ENCODE measurements at places on chromosomes 1 and 21.
A peak's percentile ranks its signal among the peaks of the same experiment; 100 is the strongest.

DNA sequence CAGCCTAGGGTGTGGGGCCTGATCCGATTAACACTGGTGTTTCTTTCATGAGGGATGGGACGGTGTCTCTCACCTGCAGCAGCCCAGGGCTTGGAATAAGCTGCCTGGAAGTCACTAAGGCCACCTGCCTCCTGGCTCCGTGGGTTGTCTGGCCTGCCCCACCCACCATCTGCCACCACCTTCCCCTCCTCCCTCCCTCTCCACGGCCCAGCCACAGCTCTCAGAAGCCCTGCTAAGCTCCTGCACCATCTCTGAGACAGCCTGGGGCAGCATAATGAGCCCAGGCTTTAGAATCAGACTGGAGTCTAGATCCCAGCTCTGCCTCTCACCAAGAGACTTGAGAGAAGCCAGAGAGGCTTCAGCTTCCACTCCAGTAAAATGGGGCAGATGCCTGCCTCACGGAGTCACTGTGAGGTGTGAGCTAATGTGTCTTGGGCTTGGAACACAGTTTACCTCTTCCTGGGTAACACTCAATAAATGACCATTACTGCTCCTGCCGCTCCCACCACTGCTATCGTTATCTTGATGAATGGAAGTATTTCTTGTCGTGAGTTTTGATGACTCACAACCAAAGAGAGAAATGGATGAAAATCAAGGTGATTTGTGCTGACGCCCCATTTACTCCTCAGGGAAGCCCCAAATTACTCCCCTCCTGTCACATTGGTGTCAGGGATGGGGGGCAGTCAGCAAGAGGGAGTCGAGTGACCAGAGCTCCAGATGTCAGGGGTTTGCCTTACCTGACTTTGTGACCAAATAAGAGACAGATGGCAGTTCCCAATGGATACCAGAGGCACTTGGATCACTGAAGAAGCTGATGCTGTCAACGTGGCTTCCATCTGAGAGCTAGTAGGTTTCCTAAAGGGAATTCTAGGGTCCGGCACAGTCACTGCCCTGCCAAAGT, 23.5 kb upstream of the C1QA start:
- no peak for DNase-seq

GRCh38 chr1:218817691-218818465, 355.8 kb upstream of the LYPLAL1 start:
- DNase-seq: no peak

GRCh38 chr1:222757646-222758268, 20.8 kb downstream of the FAM177B start:
- DNase-seq: no peak

DNA sequence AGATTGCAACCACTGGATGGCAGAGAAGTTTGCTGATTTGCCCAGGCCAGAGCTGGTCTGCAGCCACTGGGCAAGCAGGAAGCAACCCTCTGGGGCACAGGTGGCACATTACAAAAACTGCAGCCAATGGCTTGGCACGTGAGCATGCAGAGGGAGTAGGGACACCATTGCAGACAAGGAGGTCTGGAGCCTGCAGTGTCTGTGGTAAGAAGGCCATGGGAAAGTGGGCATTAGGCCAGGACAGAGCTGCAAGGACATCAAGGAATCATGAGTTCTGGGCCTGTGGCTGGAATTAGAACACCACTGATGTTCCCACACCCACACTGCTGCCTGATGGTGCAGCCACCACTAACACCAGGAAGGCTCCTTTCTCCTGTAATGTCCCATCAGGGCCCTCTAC, 113.0 kb downstream of the TSEN15 start:
- DNase-seq: no peak

GRCh38 chr21:42369821-42370220, 3.5 kb upstream of the TFF1 start:
- no peak for DNase-seq

- no peak for DNase-seq
These were observed 428.1 kb downstream of the PRDM2 start for GRCh38 chr1:14128096-14128495.

DNA sequence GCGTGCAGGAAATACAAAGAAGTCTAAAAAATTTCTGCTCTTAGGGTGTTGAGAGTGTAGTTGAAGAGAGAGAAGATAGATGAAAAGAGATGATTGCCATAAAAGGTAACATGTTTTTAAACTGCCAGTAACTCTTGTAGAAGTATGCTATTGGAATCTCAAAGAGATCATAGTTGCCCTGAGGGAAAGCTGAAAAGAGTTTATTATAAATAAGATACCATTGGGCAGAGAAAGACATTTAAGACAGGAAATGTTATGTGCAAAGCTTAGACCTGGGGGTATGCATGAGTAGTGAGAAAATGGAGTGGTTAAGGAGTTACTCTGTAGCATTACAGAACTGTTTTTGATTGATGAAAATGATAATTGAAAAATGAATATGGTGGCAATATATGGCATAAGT, 17.6 kb downstream of the GABPA start:
- no peak for DNase-seq

- DNase-seq: no peak
These were observed 139.1 kb downstream of the FMN2 start for GRCh38 chr1:240230816-240231215.

DNA sequence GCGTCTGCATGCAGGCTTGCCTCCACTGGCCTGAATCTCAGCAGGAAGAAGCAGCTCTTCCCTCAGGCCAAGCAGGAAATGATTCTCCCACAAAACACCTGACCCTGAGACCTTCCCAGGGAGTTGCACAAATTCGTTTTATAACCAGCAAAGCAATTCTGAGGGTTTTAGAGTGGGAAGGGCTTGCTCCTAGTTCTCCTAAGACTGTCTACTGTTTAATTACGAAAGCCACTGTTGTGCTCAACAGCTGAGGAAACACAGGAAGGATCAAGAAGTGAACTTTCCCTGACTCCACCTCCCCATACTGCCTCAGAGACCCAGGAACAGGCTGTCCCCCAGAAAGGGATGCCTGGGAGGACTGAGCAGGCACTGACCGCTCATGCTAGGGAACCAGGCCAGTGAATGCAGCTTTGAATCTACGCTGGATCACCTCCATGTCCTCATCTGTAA, 37.0 kb upstream of the PUM1 start:
- no peak for DNase-seq

DNA sequence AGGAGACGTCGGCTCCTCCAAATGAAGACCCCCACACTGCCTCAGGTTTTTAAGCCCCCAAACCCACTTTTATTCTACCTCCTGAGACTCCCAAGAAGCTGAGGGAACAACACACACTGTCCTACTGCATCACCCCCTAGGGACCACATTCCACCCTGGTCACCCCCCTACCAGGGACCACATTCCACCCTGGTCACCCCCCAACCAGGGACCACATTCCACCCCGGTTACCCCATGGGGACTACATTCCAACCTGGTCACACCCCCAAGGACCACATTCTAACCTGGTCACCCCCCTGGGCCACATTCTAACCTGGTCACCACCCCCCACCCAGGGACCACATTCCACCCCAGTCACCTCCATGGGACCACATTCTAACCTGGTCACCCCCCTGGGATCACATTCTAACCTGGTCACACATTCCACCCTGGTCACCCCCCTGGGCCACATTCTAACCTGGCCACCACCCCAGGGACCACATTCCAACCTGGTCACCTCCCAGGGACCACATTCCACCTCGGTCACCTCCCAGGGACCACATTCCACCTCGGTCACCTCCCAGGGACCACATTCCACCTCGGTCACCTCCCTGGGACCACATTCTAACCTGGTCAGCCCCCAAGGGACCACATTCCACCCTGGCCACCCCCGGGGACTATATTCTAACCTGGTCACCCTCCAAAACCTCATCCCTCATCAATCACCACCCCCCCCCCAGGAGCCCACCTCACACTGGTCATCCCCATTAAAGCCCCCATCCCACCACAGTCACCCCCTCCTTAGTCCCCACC, 587.6 kb downstream of the NPHP4 start:
- no peak for DNase-seq

GRCh38 chr1:6028042-6028850, 17.4 kb upstream of the KCNAB2 start:
- peak; percentile 23 for DNase-seq

GRCh38 chr1:209430821-209431259, 152.7 kb upstream of the CAMK1G start:
- no peak for DNase-seq

GRCh38 chr1:229557200-229557850, 1.2 kb downstream of the ABCB10 start:
- DNase-seq: no peak

DNA sequence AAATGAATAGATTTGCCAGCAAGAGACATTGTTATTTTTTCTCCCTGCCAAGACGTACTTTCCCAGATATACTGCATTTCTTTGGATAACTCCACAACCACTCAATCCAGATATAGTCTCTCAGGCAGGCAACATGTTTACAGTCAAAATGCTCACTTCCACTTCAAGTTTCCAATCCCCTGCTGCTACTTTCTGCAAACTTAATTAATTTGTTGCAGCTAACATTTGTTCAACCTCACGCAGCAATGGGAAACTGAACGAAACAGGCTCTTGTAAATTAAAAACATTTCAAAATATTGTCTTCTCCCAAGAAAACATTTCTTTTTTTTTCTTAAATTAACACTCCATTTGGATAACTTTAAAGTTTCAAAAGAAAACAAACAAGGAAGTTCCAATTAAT, 45.7 kb upstream of the PROX1 start:
- no peak for DNase-seq

- no peak for DNase-seq
These were observed 65.5 kb downstream of the MT1HL1 start for GRCh38 chr1:236938760-236939159.

GRCh38 chr1:43526002-43526401, 4.7 kb upstream of the PTPRF start:
- no peak for DNase-seq

GRCh38 chr1:34363447-34363846, 186.7 kb downstream of the C1orf94 start:
- no peak for DNase-seq

DNA sequence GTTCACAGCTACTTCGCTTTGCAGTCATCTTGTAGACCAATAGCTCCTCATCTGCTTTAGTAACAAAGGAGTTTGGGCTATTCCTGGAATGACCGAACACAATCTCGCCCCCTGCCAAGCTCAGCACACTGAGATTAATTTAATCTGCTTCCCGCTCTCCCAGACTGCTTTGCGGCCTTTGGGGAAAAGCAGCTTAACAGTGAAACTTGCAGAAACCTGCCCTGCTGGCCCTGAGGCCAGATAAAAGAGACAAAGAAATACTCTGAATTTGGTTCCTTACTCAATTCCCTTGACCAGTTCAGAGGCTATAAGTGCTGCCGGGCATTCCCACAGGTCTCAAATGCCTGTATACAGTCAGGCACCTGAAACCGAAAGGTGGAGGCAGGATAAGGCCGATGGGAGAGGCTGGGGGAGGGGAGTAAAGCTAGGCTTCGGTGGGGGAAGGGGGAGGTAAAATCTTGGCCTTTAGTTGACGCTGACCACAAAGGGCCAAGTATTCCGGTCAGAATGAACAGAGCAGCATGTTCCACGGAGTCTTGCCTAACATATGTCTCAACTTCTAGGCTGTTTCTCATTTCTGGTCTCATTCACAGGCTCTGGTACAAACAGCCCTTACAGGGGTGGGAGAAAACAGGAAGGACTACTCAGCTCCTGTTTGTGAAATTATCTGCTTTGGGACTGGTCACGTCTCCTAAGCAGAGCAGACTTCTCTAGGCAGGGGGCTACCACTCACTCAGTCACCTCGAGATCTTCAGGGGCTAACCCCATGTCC, 17.7 kb upstream of the A3GALT2 start:
- DNase-seq: no peak

GRCh38 chr1:170424346-170424745, 107.6 kb upstream of the GORAB start:
- DNase-seq: no peak

DNA sequence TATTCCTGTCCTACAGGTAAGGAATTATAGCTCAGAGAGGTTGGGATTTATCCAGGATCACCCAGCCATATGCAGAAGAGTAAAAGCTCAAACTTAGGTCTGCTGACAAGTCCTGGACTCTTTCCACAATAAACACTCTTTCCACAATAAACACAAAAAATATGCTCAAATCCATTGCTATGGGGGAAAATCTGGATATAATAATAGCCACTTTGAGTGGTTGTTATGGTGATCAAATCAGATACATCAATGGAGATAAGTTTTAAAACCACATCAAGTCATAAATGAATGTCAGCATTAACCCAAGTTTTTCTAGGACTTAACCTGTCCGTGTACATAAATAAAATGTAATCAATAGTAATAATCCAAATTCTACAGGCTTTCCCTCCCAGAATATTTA, 22.3 kb upstream of the TTF2 start:
- no peak for DNase-seq

GRCh38 chr1:158199849-158200248, 19.2 kb downstream of the CD1D start:
- no peak for DNase-seq

- DNase-seq: no peak
These were observed 95.1 kb upstream of the C1orf21 start for GRCh38 chr1:184291701-184292100.

GRCh38 chr1:235867903-235868469, 1.3 kb upstream of the LYST start:
- no peak for DNase-seq

- DNase-seq: no peak
These were observed 13.6 kb downstream of the CNST start for GRCh38 chr1:246579818-246580217.

- no peak for DNase-seq
These were observed 315.0 kb upstream of the VAMP3 start for GRCh38 chr1:7455796-7456721.

GRCh38 chr1:8379513-8380186, 61.7 kb downstream of the SLC45A1 start:
- DNase-seq: no peak

Measured in activated CD8-positive, alpha-beta memory T cell treated with anti-CD3 and anti-CD28 coated beads for 48 hours (primary cell).